ENCODE measurements at places on chromosomes 16 and 17.
A peak's percentile ranks its signal among the peaks of the same experiment; 100 is the strongest.

- no peak for DNase-seq
Measured at GRCh38 chr17:33520426-33521330, 227.6 kb upstream of the ASIC2 start.

DNA sequence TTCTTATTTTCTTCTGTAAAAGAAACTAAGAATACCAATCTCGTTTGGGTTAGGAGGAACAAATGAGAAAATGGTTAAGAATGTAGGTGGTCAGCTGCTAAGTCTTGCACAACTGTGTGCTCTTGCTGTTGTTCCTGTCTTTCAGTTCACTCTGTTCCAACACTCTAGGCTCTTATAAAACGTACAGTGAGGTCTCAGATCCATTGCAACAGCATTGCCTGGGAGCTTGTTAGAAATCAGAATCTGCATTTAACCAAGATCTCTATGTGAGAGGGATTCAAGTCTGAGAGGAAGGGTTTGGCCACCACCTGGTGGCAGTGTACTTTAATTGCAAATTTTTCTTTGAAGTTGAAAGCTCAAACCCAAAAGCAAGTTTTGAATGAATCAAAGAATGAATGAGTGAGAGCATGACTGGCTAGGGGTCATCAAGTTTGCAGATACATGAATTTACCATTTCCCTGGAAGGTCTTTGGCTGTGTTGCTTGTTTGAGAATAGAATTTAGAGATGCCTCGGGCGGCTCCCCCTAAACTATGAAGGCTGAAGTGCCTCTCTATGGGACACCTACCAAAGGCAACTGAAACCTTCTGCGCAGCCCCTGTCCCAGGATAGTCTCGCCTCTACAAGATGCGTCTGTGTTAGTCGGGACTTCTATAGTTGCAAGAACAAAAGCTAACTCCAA, 2.5 kb downstream of the ALOX15B start:
- DNase-seq = peak; percentile 26

DNA sequence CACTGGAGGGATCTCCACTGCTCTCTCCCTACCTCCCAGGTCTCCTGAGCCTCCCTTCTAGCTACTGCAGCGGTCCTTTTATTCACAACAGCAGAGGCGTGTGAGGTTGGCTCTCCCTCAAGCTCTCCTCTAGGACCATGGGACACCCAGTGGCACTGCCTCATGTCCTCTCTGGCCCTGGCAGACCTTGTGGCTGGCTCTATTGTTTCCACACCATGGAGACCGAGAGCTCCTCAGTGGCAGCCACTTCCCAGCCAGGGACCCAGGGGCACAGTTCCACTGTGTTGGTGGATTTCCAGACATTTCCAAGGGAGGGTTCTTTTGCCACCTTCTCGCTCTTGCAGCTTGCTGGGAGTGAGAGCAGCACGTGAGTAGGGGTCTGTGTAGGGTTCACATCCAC, 204.9 kb downstream of the AXIN2 start:
- no peak for DNase-seq

DNA sequence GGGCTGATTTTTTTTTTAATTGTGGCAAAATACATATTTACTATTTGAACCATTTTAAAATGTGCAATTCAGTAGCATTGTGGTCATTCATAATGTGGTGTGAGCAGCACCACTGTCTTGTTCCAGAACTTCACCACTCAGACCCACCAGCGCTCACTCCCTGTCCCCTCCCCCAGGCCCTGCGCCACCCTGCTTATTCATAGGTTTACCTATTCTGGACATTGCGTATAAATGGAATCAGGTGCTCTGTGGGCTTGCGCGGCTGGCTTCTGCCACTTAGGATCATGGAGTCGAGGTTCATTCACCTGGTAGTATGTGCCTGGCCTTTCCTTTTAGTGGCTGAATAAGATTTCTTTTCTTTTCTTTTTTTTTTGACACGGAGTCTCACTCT, 59.4 kb downstream of the NT5M start:
- DNase-seq = no peak

DNA sequence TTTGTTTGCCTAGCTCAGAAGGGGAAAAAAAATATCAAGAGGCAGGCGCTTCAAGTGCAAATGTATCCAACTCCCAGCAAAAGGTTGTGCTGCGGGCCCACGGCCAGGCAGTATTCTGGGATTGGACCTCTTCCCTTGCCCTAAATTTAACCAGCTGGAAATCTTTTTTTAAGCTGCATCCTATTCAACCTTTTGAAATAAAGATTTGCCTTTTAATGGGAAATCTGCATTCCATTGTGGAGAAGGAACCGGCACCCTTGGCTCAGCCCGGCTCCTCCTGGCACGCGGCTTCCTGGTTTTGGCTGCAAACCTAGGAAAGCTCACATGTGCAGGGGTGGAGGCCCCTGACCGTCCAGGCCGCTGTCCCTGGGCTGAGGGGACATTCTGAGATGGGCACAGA, 38.8 kb upstream of the ENPP7 start:
- DNase-seq = no peak

DNA sequence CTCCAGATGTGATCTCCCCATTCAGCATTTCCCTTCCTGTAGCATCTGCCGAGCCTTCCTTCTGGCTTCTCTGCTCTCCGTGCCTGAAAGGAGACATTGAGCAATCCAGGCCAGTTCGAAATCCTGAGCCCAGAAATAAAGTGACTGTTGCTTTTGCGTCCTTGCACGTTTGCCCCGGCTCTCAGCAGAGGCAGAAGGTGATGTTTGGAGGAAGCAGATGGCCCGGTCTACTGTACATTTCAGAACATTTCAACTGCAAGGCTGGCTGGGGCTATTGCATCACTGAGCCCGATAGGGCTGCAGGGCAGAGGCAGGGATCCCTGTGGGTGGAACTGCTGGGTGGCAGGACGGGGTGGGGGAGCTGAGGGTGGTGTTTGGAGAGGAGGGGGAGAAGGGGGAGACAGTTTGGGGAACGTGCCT, 29.4 kb downstream of the IRF8 start:
- DNase-seq = no peak

DNA sequence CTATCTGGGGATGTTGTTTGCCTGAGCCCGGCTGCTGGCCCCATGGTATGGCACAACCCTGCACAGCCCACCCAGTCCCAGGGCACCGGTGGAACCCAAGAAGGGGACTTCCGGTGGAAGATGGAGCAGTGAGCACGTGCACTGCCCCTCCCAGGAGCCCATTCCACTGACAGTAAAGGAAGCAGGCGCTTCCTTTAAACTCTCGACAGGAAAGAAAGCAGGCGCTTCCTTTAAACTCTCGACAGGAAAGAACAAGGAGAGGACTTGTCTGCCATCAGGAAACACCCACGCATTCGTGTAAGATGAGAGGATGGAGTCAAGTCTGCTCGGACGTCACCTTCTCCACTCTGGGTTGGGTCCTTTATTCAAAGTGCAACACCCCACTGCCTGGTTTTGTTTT, 53.7 kb downstream of the IL21R start:
- DNase-seq = no peak

GRCh38 chr16:87312008-87312407, 5.2 kb downstream of the C16orf95 start:
- DNase-seq = no peak

DNA sequence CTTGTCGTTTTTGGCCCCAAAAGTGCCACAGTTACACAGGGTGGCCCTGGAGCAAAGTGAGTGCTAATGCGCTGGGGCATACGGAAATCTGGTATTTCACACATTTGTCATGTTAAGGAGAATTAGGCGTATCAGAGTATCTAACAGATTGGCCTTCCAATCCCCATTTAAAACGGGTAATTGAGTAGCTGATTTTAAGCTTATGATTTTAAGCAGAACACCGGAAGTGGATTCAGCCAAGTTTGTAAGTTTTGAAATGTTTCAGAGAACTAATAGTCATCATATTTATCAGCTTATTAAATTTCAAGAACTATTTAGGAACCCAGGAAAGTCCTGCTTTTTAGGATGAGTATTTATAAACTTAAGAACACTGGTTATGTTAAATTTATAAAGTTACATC, 19.5 kb downstream of the LRRC75A start:
- DNase-seq = no peak

GRCh38 chr16:11624636-11625607, 38.2 kb upstream of the LITAF start:
- no peak for DNase-seq

DNA sequence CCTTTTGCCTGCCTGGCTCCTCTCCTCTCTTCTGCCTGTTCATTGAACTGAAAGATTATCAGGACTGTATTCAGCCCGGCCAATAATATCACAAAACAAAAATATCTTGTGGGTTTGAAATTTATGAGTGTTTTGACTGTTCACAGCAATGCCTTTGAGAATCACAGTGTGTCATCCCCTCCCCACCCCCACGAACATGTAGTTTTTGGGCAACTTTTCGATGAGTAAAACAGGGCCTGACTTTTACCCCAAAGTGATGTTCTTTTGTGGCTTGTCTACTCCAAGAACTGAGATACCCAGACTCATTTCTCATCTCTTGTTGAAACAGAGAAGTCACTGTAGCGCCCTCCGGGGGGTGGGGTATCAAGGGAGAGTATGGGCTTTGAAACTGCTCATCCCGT, 675.7 kb downstream of the WWOX start:
- DNase-seq = no peak

- DNase-seq = no peak
Measured at GRCh38 chr16:21218153-21218552, 6.8 kb upstream of the ZP2 start.

- DNase-seq = no peak
Measured at GRCh38 chr17:1216217-1217088, 36.7 kb upstream of the ABR start.

GRCh38 chr16:10565167-10565566, 15.2 kb downstream of the EMP2 start:
- no peak for DNase-seq

GRCh38 chr16:81624403-81624759, 154.7 kb upstream of the PLCG2 start:
- no peak for DNase-seq

GRCh38 chr17:8806926-8807550, 7.9 kb upstream of the MFSD6L start:
- no peak for DNase-seq

Measured in NCI-H1436 treated with DMSO at 0.1 percent for 48 hours (cell line).